ENCODE measurements at places on chromosomes 12 and 14. TPM values are rescaled to one million over a fixed set of nuclear protein-coding genes. Genes with fewer than 3 reads are reported as not detected.

- no peak for DNase-seq
Measured at GRCh38 chr12:101612160-101612916, 17.6 kb downstream of the MYBPC1 start.

- no peak for DNase-seq
Measured at GRCh38 chr12:125389061-125389697, 323.9 kb downstream of the AACS start.

- DNase-seq: no peak
Measured at GRCh38 chr12:93886533-93887511, 209.6 kb downstream of the CRADD start.

- no peak for DNase-seq
Measured at GRCh38 chr12:49928471-49928870, 22.1 kb upstream of the AQP2 start.

- DNase-seq: no peak
Measured at GRCh38 chr14:95137164-95137803, 20.0 kb downstream of the DICER1 start.

GRCh38 chr12:87020071-87020470 lies 763.9 kb upstream of the MGAT4C start:
- DNase-seq: no peak

GRCh38 chr14:82342596-82342995 lies 808.9 kb upstream of the SEL1L start:
- no peak for DNase-seq

DNA sequence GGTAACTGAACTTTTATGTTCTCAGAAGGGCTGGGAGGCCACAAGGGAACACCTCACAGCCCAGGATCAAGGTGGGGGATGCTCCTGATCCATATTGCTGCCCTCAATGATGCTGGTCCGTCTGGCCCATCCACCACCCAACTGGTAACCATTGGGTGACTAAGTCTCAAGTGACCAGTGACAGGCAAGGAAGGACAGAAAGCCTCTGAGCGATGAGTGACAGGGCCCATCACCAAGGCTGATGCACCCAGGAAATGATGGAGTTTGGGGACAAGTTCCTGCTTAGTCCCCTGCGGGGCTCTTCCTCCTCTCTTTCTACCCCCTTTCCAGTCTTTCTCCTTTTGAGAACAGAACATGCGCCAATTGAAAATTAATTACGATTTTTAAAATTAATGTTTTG lies 2.6 kb upstream of the MMP19 start:
- DNase-seq: no peak

DNA sequence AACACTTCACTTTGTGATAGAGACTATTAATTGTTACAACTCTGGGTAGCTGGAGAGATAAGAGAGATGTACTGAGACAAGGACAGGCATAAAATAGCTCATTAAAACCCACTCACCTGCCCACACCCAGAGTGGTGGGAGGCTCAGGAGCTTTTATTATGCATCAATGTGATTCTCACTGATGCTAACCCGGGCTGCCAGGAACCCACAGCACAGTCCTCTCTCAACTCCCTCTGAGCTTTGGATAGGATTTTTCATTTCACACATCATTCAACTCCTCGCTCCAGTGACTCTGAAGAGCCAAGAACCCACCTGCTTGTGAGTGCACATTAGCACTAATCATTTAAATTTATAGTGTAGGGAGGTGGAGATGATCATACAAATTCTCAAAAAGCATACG lies 827.9 kb downstream of the FLRT2 start:
- no peak for DNase-seq

The PTGDR gene
- 0.07 TPM for total RNA-seq

The LHX5 gene
- not detected for total RNA-seq

Measured in activated CD8-positive, alpha-beta memory T cell treated with anti-CD3 and anti-CD28 coated beads, Interleukin-2, amount 10 ng/mL, durations not matched to agents 7 days and 5 days (primary cell).